ENCODE measurements at places on chromosomes 2 and 18. TPM values are rescaled to one million over a fixed set of nuclear protein-coding genes. Genes with fewer than 3 reads are reported as not detected.

DNA sequence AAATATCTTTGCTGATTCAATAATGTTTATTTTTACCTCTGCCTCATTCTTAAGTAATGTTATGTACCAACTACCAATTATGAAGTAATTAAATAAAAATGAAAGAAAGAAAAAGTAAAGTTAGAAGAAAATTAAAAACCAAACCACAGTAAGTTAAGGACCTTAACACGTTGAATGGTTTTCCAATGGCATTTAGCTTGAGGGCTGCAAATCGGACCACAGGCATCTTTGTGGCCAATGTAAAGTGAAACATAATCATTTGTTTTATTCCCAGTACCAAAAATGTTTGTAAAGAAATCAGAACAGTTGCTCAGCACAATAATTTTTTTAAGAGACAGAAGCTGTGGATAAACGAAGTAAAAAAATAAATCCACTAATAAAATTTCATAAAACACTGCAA, 1455.5 kb upstream of the ZEB2 start:
- DNase-seq = peak; percentile 50

- no peak for DNase-seq
Observed at GRCh38 chr2:15812187-15812780, 128.1 kb upstream of the MYCN start.

GRCh38 chr2:142223309-142223708, 92.5 kb upstream of the LRP1B start:
- no peak for DNase-seq

DNA sequence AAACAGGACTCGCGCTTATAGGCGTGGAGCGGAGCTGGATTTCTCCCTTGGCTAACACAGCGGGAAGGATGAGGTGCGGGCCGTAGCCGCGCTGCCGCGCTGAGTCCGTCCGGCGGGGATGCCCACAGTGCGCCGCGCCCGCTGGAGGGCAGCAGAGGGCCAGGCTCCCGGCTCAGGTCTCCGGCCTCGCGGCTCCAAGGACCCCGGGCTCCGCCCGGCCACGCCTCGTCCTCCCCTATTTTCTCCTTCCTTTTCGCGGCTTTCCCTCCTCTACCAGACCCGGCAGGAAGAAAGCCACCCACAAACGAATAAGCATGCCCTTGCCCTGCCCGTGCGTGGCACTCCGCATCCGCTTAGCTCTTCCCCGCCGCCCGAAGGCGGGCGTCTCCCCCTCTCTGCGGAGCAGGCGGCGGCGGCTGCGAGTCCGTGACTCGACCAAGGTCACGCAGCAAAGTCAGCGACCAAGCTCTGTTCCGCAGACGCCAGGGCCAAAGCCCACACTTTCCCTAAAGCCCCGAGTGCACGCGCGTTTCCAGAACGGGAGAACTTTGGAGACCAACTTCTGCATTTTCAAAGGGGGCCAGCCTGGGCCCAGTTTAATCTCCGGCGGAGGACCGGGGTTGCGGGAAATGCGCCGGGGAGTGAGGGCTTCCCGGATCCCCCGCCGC, 48.5 kb downstream of the KCNIP3 start:
- DNase-seq = peak; percentile 62

The SLC4A5 gene
- 0.23 TPM for total RNA-seq

The MATN3 gene
- 0.46 TPM for total RNA-seq

Measured in H4 (cell line).